NCI-H1105 (cell line): ENCODE measurements at places on chromosomes 5 and 9.

- no peak for DNase-seq
These were observed 11.0 kb upstream of the ZDHHC21 start for GRCh38 chr9:14704281-14704680.

DNA sequence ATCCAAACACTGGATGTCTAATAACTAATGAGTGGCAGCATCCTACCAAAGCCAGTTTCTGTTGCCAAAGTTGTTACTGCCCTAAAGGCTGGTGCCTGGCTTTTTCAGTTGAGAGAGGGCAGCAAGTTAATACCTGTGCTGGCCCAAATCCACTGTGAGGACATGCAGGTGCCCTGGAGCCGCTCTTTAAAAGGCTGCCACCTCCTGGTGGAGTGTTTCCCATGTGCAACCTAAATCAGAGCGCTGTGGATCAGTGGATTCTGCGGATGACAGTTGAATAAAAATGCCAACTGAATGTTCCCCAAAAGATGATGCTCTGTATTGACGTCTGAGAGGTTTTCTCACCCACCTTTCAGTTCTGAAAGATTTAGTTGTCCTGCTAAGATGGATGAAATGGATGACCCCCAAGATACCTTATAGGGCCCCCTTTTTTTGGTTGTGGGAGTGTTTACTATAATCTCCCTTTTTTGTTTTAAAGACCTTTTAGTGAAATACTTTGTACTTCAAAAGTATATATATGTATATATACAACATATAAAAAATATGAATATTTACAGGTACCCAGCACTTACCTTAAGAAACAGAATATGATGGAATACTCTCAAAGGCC, 146.4 kb downstream of the EGFLAM start:
- no peak for DNase-seq

GRCh38 chr9:2271426-2271825, 256.3 kb downstream of the SMARCA2 start:
- no peak for DNase-seq

DNA sequence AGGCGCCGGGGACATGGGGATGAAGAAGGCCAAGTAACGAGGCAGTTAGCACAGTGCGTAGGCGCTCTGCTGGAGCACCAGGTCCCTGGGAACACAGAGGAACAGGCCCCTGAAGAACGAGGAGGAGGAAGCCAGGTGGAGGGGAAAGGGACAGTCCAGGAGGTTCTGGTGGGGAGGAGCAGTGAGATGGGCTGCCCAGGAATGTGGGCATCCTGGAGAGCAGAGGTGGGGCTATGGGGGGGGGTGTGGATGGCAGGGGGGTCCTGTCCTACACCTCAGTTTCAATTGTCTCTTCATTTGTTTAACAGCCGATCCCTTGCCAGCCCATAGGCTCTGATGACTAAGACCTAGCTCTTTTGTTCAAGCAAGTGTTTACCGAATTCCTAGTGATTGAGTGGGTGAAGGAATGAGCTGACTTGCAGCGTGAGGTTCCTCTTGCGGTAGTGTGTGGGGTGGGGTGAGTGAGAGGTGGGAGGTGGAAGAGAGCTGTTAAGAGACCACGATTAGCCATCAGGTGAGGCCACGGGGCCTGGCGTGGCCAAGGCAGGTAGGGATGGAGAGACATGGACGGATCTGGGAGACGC, 8.4 kb upstream of the PHYHD1 start:
- no peak for DNase-seq

GRCh38 chr9:65444943-65445342, 159.9 kb upstream of the FOXD4L5 start:
- no peak for DNase-seq

GRCh38 chr5:36371366-36371765, 69.7 kb upstream of the RANBP3L start:
- no peak for DNase-seq

DNA sequence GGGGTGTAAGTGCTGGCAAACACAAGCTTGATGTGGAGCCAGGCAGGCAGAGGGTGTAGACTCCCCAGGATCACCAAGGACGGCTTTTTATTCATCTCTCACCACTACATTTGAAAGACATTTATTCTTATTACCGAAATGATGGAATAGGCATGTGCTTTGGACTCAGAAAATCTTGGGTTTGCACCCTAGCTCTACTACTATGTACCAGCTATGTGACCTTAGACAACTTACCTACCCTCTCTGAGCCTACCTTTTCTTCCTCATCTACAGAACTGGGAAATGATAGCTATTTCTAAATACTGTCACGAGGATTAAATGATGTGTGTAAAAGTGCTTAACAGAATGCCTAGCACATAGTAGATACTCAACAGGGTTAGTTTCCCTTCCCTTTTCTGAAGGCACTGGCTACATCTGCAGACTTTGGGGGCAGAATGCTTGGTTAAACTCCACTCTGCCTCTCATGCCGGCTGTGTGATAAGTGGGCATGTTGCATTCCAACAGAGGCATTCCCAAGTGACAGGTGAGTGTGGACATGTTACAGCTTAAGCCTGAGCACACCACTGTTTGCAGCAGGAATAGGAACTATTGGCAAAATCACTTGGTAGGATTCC, 94.8 kb downstream of the SLC1A3 start:
- no peak for DNase-seq

DNA sequence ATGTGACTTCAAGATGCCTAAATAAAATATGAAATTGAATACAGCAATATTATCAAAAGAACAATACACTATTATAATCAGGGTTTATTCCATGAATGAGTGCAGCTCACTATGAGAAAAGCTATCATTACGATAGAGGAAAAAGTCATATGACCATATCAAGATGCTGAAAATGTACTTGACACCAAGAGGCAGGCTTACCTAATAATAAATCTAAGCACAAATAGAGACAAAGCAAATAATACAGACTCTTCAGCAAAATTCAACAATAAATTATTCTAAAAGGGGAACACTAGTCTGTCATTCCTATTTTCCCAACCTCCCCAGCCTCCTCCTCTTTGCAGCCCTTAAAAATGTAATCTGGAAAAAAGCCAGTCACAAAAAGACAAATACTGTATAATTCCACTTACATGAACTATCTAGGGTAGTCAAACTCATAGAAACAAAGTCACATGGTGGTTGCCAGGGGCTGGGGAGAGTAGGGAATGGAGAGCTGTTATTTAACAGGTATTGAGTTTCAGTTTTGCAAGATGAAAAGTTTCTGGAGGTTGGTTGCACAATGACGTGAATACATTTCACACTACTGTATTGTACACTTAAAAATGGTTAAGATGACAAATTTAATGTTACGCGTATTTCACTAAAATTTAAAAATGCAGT, 148.4 kb downstream of the NFIB start:
- peak; percentile 77 for DNase-seq

GRCh38 chr5:42813533-42813932, 1.8 kb upstream of the SELENOP start:
- no peak for DNase-seq

DNA sequence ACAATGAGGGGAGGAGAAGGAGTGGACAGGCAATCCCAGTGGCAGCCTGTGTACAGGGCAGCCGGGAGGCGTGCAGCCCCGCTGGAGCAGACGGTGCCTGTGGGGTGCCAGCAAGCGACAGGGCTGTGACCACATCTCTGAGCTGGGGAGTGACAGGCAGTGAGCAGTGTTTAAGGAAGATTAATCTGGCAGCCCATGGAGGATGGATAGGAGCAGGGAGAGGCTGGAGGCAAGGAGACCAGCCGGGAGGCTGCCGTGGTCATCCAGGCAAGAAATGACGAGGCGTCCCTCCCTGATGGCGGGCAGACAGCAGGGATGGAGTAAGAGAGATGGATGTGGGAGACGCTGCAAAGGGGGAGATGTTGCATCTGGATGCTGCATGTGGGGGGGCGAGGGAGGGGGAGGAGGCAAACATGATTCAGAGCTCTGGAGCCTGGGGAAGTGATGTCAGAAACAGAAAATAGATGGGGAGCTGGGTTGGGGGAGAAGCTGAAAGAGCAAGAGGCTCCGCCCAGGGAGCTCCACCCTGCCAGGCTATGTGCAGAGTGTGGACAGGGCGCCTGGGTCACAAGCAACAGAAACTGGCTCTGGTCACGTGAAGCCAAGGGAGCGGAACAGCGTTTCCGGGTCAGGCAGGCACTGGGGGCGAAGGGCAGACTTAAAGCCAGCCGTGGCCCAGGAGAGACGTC, 12.6 kb downstream of the UNC5A start:
- DNase-seq = no peak

GRCh38 chr5:51731421-51732029, 348.3 kb downstream of the ISL1 start:
- no peak for DNase-seq

DNA sequence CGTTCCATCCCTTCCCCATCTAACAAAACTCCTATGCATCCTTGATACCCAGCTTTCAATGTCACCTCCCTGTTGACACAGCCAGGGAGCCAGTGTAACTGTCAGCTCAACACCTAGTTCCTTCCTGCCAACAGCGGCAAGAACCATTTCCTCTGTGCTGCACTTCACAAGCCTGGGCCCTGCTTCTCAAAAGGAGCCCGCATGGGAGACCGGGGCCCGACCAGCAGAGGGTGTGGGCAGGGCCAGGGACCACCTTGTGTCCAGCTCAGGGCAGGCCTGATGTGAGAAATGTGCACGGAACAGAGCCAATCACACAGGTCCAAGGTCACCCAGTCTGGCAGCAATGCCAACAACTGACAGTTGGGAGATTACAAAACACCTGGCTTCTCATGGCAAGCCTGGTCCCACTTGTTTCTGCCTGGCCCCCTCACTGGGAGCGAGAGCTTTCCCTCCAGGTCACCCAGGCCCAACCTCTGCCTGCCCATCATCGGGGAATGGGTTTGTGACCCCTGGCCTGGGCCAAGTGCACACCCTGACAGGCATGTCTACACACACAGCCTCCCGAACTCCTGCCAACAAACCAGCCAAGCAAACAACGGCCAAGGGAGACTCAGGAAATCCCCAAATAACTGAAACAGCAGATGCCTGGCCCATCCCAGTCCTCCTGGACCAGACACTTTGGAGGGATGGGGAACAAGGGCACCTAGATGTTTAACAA, 3.1 kb downstream of the RNF44 start:
- no peak for DNase-seq

GRCh38 chr5:150661086-150661485, at the start of gene MYOZ3:
Gene MYOZ3 (plus strand): TSS chr5:150661251. CDS start chr5:150662942, 1,691 bp downstream.
- no peak for DNase-seq

GRCh38 chr5:174849426-174849825, 125.0 kb downstream of the MSX2 start:
- DNase-seq = no peak

GRCh38 chr5:952597-953271, 55.9 kb upstream of the NKD2 start:
- no peak for DNase-seq

- DNase-seq = no peak
These were observed 382.9 kb downstream of the GLIS3 start for GRCh38 chr9:3916984-3917383.

DNA sequence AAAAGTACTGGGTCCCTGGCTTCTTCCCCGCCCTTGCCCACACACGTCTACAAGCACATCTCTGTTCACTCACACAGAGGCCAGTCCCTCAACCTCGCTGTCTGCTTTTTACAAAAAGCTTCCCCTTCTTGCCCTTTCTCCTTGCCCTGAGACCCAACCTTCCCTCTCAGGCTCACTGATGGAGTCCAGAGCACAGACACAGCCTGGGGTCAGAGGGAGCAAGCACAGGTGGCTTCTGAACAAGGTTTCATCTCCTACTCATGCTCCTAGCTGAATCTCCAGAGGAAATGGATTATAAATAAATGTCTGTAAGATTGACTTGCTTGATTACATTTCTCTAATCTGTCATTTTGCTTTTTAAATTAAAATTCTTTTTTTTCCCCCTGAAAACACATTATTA, 101.8 kb downstream of the ICE1 start:
- no peak for DNase-seq

GRCh38 chr5:126301056-126301455, 122.2 kb upstream of the GRAMD2B start:
- DNase-seq = no peak

- no peak for DNase-seq
These were observed 198.1 kb downstream of the NR3C1 start for GRCh38 chr5:143205386-143205785.

- DNase-seq = no peak
These were observed 42.5 kb downstream of the CYSTM1 start for GRCh38 chr5:140217299-140218026.

DNA sequence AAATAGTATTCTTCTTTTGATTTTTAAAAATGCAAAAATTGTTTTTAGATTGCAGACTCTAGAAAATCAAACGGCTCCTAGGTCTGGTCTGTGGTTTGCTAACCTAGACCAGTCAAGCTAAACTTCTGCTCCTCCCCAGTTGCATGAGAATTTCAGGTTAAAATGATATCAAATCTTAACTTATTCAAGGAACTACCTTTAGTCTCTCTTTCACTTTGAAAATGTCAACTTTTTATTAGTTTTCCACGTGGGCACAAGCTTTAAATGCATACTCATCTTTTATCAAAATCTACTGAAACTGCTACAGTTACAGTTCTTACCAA, 8.8 kb downstream of the CAMK4 start:
- DNase-seq = no peak

DNA sequence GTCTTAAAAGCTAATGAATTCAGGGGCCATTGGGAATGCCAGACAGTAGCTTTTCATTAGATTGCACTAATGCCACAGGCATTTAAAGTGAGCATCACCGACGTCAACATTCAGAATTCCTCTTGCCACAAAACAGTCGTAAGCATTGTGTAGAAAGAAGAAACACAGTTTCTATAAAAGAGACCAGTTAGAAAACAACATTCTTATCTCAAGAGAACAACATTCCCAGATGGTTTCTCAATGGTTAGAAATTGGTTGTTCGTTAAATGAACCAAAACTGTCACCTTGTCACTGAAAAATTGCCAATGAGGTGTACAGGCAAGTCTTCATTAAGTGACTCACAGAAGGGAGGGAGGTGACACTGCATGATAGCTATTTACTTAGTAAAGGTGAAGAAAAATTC, 401.6 kb upstream of the PRR16 start:
- no peak for DNase-seq
